CD4-positive, alpha-beta T cell treated with Interleukin-17A for 1 hour (primary cell): ENCODE measurements at places on chromosomes 2 and 18.

DNA sequence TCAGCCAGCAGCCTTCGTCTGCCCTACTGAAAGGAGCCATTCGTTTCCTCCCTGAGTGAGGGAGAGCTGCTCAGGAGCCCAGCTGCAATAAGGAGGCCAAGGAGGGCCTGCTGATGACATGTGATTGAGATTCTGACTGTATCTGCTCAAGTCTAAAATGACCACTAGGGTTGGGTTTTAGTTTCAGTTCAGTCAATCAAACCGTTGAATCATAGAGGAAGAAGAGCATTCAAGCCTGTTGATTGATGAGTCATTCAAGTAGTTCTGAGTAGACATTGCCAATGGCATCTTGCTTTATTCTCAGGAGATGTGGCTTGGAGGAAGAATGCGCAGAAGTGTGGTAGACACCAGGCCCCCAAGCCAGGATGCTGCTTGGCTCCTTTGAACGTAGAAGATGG, 19.9 kb upstream of the BCL2L11 start:
- peak; percentile 15 for DNase-seq

- no peak for DNase-seq
Measured at GRCh38 chr2:20113004-20113796, 61.8 kb upstream of the LAPTM4A start.

DNA sequence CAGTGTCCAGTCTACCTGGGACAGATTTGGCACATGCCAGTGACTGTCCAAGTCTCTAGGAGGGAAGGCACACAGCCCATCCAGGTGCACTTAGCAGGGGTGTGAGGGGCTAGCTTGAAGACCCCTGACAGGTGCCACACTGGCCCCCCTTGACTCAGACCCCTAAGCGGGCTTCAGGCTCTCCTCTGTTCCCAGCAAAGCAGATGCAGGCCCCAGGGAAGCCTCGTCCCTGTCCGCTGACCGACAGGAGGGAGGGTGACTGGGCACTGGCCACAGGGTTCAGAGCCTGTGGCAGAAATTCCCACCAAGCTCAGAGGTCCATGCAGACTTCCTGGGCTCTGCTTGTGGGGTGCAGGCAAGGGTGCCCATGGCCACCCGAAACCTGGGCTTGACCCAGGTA, 239.8 kb upstream of the MYT1L start:
- DNase-seq: no peak

GRCh38 chr2:215885536-215885935, 127.8 kb downstream of the MREG start:
- no peak for DNase-seq

- DNase-seq: no peak
Measured at GRCh38 chr18:48318436-48318835, 90.7 kb downstream of the ZBTB7C start.
